ENCODE measurements at places on chromosomes 6 and 20. TPM values are rescaled to one million over a fixed set of nuclear protein-coding genes. Genes with fewer than 3 reads are reported as not detected.
A peak's percentile ranks its signal among the peaks of the same experiment; 100 is the strongest.

- DNase-seq: no peak
Observed at GRCh38 chr6:76466286-76466685, 393.8 kb upstream of the IMPG1 start.

DNA sequence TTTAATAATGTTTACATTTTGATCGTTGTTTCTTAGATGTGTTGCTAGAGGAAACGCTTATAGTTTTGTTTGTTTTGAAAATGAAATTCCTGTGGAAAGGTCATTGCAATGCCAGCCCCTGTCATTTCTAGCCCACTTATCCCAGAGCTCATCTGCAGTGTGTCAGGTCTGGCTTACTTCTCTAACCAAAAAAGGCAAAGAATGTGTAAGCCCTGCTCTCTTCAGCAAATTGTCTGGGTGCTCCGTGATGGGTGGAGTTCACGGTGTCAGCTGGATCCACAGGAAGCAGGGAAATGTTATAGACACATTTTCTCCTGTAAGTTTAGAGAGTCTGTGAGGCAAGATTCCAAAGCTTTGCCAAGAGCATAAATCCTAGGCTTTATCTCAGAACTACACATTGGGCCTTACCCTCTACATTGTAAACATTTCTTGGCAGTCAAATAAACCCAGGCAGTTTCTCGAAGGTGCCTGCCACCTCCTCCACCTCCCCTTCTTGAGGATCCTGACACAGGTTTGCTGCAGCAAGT, 50.9 kb downstream of the RPRD1B start:
- DNase-seq: no peak

DNA sequence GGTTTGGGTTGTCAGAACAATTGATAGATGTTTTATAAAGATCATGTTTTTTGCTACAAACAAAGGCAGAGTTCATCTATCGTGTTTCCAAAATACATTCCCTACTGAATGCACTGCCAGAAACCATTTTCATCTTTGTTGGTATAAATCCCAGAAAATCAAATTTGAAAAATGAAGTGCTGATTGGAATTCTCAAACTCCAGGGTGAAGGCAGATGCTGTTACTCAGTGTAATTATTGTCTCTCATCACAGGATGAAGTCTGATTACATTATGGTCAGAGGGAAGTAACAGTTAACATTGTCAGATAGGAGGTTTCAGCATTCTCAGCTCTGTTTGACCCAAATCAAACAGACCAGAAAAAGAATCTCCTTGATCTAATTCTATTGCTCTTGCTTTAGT, 198.4 kb upstream of the KCNK16 start:
- DNase-seq: no peak

DNA sequence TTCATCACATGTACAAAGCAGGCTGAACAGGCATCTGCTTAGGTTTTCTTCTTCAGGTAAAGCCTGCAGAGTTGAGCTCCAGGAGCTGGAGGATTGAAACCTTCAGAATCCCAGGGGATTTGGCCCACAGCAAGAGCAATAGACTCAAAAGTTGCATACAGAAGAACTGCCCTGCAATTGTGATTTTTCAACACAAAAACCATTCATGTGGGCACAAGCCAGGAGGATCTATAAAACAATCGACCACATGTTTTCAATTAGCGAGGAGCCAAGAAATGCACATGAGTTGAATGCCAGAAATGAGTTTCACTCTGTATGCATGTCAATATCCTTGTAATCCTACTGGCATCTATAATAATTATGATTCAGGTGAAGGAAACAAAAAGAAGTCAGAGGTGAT, 576.4 kb downstream of the HDGFL1 start:
- DNase-seq: no peak

- DNase-seq: no peak
Observed at GRCh38 chr6:138227316-138227781, 9.1 kb upstream of the PBOV1 start.

- DNase-seq: no peak
Observed at GRCh38 chr6:165635965-165636364, 27.1 kb downstream of the PDE10A start.

DNA sequence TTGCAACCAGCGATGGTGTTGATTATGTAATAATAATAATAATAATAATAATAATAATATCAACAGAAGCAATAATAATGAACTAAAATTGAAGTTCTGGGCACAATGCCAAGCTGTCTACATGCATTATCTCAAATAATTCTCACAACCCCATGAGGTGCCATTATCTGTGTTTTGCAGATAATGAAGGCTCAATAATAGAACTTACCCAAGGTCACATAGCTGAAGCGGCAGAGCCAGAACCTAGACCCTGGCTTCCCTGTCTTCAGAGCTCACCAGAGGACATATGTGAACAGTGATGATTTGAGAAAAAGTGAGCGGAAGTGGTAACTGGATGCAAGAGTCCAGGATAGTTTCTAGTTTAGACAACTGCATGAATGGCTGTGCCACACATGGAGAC, 91.0 kb downstream of the HIVEP1 start:
- no peak for DNase-seq

GRCh38 chr6:159098636-159099106, 53.9 kb upstream of the TAGAP start:
- peak; percentile 56 for DNase-seq

DNA sequence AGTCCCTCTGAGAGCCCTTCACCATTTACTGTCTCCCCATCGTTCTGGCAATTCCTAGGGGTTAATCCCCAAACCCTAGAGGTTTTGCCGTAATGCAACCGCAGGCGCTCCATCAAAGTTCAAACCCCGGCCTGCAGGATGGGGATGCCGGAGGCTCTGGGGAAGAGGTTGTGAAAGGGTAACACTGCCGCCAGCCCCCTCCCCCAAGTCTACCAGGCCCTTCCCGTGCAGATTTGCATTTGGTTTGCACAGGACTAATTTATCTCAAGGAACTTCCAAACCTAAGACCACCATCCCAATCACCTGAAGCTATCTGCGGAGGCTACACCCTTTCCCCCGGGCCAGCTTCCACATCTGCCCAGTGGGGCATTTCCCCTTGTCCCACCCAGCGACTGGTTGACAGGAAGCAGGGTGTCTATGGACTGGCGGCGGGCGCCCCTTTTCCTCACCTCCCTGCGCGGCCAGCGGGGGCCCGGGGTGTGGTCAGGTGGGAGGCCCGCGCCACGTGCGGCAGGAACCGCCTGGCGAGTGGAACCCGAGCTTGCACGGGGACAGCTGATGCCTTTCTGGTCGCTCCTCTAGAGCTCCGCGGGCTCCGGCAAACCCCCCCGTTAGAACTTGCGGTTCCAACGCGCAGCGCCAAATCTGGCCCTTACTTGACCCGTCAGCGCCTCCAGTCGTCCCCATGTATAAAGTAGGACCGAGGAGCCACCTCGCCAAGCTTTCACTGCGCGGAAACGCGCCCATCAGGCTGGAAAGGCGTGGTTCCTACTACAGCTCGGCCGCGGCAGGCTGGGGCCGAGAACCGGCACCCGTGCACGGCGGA, 9.4 kb upstream of the SLC4A11 start:
- no peak for DNase-seq

The RIPK1 gene
- 21.8 TPM for total RNA-seq

The TIAM2 gene
- 13.0 TPM for total RNA-seq
